NCI-H446 (cell line): ENCODE measurements at places on chromosomes 5 and 9.

DNA sequence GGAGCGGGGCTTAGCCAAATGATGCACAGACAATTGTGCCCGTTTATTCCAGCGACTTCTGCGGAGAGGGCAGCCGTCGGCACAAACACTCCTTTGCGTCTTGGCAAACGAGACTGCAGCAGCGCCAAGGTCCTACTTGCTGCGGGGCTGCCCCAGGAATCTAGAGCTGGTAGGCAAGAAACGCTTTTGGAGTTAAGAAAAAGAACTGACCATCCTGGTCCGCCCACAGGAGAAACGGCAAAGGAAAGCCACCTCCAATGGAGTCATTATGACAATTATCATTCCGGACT is 2.3 kb downstream of the RXFP3 start:
- no peak for DNase-seq

DNA sequence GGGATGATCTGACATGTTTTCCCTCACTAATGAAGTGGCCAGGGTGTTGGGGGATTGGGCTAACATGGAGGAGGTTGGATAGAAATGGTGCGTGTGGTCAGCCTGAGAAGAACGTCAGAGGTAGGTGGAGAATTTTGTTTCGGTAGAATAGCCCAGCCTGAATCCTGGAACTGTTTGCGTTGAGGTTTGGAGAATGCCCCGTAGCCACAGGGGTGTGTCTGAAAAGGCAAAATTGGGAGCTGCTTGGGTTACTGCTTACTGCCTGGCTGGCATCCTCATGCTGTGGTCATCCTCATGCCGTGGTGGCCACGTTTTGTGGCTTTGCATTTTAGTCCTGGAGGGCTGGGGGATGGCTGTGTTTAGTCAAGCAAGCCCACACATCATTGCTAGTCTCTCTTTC is 236.9 kb downstream of the GOLPH3 start:
- DNase-seq = no peak

GRCh38 chr5:106874974-106875373 is 795.8 kb downstream of the EFNA5 start:
- no peak for DNase-seq

DNA sequence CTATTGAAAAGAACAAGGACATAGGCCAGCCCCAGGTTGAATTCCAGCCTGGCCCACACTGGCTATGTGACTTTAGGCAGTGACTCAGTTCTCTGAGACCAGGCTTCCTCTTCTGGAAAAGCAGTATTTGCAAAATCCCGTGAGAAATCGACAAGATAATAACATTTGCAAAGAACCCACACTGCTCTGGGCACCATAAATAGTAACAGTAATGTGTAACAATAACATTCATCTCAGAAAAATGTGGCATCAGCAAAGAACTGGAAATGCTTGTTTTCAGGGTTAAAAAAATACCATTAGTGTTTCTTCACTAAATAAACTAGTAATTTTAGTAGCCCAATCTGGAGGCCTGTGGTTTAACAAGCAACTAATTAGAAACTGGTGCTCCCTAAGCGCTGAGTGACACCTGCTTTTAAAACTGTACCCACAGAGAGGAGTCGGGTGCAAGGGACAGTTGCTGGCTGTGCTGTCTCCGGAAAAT is 148.4 kb downstream of the TTLL11 start:
- DNase-seq = no peak

DNA sequence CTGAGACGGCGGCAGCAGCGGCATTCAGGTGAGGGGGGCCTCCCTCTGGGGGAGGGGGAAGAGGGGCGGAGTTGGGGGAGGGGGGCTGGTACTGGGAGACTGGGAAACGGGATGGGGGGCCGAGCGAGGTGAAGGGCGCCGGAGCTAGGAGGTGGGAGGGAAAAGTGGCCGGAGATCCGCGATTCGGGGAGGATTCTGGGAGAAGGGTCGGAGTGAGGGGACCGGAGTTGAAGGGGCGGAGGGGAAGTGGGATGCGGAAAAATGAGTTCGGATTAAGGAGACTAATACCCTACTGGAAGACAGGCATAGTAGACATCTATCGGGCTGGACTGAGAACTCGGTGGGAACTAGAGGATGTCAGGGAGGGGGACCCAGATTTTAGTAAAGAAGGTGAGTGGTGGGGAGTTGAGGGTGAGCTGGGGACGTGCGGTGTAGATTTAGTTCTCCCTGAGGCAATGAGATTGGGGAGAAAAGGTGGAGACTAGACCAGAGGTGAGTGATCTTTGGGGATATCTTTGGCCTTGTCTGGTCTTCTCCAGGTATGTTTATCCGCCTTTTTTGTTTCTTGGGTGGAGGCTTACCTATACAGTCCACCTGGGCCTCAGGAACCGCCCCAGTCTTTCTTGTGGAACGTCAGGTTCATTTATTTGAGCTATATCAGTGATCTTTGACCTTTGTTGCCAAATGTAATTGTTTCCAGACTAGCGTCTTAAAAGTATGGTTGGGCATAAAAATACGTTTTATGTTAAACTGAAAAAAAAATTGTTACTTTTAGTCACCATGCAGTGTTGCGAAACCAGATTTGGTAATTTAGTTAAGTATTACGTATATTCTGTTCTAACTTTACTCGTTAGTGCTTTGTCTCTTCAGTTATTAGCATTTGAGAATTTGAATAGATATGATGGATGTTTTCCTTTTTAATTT is 632 bp downstream of the UBAP1 start:
- no peak for DNase-seq

DNA sequence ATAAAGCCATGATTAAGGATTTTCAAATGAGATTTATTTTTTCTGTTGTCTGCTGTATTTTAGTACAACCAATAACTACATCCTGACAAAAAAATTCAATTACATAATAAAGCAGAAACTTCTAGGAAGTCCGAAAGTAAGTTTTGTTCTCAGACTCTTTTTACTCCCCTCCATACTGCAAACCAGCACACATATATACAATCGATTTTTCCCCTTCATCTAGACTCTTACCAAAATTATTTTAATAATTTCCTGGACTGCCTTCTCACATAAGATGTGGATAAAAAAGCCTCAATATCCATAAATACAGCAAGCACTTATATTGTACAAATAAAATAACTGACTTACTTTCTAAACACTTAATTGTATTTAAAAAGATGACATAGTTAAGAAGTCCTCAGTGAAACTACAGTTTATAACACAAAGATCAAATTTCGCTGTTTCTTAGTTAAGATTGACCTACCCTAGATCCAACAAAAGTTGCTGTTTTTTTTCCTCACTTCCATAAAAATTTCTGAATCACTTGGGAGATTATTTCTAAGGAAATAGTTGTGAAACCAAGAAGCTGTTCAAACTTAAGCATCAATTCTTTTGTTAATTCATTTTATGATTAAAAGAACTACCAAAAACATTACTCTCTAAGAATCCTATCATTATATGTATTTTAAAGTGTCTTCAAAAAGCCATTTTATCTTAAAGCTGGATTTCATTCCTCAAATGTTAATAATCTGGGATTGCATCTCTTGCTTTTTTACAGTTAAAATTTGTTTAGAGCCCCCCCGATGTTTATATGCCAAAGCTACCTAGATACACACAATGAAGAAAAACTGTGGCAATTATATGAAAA is 74.7 kb upstream of the IFNE start:
- DNase-seq = no peak

GRCh38 chr9:137638680-137639079 is 19.9 kb downstream of the EHMT1 start:
- DNase-seq = no peak

GRCh38 chr5:143030349-143030748 is 260.2 kb downstream of the ARHGAP26 start:
- no peak for DNase-seq

- no peak for DNase-seq
Observed at GRCh38 chr9:69180670-69181069, 6.6 kb downstream of the TJP2 start.

DNA sequence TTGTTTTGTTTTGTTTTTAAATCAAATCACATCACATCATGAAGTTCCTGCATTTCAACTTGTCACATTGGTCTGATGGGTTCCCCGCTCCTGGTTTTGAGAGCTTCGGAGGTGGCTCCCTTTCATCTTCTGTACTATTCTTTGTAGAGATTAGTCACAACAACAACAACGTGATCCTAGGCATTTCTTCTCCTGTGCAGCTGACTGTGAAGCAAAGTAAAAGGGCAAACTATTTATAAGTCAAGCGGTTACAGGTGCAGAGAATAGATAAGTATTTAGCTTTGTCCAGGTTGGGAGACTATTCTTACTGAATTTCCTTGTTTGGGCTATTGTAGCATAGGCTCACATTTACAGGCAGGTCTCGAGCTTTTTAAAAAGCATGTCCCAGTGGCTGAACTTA is 197.7 kb upstream of the CDKN2B start:
- DNase-seq = no peak

DNA sequence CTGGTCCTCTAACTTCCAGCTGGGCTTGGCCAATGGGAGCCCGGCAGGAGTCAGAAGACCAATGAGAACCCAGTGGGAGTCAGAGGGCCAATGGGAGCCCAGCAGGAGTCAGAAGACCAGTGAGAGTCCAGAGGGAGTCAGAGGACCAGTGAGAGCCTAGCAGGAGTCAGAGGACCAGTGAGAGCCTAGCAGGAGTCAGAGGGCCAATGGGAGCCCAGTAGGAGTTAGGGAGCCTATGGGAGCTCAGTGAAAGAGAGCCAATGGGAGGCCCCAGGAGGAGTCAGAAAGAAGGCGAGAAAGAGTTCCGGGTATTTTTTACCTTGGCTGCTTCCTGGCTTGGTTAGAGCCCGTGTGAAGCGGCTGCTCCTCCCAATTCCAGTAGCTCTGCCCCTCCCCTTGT is 191.0 kb downstream of the GABBR2 start:
- DNase-seq = no peak

DNA sequence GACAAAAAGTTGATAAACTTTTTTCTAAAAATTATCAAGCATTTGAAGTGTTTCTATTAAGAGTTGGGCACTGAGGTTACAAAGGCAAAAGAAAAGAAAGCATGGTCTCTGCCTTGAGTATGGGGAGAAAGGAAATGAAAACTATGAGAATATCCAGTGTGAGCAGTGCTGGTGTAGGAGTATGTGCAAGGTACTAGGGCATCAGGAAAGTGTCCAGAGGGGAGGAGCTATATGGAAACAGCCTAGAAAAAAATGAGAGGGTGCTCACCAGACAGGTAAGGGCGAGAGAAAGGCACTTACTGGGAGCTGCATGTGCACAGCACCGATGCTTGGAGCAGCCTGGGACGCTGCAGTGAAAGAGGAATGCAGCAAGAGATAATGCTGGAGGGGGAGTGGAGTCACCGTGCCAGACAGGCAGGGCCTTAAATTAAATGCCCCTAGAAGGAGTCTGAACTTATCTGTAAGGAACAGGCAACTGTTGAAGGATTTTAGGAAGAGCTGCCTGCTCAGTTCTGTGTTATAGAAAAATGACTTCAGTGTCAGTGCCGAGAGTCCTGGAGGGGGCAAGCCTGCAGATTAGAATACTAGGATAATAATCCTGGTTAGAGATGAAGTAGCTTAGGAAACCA is 14.0 kb downstream of the MCC start:
- DNase-seq = no peak

- DNase-seq = no peak
Observed at GRCh38 chr5:150053713-150054392, 32.5 kb downstream of the CSF1R start.

DNA sequence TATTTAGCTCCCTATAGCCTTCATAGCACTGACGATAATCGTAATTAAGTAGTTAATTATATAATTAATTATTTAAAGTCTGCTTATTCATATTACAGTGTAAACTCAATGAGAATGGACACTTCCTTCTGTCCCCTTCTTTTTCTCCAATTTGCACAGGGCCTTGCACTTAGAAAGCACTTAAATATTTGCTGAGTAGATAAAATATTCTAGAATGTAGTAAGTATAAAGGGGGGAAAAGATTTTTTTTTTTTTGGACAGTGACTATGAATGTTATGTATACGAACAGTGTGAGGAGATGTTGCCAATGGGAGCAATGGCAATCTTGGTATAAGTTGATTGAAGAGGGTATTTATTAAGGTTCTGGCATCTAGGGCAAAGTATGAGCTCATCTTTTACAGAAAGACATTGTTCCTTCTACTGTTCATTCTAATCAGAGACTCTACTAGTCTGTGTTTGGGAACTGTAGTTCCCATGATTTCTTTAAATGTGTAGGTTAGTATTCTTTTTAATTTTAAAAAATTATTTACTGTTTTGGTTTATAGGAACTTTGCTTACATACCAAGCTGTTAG is 49.4 kb downstream of the YTHDC2 start:
- DNase-seq = no peak

GRCh38 chr9:5838884-5839571 is 6.1 kb upstream of the ERMP1 start:
- no peak for DNase-seq

DNA sequence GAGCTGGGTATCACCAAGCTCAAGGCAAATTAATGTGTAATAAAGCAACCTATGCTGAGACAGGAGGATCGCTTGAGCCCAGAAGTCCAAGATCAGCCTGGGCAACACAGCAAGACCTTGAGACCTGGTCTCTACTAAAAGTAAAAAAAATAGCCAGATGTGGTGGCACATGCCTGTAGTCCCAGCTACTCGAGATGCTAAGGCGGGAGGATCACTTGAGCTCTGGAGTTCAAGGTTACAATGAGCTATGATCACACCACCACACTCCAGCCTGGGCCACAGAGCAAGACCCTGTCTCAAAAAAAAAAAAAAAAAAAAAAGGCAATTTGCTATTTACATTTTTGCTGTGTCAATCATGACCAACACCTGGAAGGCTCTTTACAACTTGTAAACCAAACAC is 5.2 kb downstream of the STRBP start:
- DNase-seq = no peak

DNA sequence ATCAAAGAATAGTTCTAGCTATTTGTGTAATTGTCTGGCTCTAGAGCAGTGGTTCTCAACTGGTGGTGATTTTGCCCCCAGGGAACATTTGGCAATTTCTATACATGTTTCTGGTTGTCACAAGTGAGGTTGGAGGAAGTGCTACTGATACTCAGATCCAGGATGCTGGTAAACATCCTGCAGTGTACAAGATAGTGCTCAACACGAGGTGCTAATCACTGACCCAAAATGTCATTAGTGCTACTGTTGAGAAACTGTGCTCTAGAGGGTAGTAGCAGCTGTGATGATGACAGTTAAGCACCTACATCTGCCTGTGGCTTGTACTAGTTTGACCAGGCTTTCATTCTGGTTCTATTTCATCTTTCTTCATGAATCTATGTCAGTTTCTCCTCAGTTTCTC is 22.1 kb downstream of the LRRC19 start:
- DNase-seq = no peak

DNA sequence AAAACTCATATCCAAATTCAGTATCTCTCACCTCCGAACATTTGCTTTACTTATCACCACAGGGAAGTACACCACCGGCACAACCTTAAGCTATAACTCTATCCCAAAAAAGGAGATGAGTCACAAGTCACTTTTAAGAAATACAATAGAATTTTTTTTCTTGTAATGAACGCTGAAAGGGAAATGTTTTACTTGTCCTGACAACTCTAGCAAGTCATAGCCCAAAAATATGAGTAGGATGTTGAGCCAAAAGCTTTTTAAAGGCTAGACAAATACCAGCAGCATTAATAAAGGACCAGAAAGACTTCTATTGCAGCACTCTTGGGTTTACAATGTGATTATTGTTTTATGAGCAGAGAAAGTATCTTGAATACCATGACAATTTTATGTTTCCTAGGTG is 147.3 kb upstream of the FST start:
- no peak for DNase-seq
